RCC 7860 (cell line): ENCODE measurements at places on chromosomes 12 and 14.

DNA sequence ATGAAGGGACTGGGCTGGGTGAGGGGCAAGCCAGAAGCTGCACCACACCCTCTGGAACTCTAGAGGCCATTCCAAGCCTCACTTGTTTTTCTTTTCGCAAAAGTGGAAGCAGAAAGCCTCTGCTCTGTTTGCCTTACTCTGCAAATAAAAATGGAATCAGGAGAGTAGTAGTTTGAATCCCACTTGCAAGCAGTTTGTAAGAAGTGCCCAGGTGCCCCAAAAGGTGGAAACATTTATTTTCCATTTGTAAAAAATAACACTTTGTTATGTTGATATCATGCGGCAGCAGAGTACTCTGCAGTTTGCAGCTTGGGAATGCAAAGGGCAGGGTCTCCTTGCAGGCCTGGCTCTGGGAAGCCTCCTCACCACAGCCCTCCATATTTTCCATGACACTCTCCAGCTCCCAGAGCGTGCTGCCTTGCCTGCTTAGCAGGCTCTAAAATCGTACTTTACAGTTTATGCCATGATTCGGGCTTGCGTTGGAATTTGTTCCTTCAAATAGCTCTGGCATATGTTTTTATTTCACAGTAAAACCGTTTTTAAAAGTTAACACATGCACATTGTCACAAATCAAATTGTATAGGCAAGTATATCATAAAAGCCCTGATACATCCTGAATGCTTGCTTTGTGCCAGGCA lies 20.0 kb downstream of the TUNAR start:
- DNase-seq: no peak

DNA sequence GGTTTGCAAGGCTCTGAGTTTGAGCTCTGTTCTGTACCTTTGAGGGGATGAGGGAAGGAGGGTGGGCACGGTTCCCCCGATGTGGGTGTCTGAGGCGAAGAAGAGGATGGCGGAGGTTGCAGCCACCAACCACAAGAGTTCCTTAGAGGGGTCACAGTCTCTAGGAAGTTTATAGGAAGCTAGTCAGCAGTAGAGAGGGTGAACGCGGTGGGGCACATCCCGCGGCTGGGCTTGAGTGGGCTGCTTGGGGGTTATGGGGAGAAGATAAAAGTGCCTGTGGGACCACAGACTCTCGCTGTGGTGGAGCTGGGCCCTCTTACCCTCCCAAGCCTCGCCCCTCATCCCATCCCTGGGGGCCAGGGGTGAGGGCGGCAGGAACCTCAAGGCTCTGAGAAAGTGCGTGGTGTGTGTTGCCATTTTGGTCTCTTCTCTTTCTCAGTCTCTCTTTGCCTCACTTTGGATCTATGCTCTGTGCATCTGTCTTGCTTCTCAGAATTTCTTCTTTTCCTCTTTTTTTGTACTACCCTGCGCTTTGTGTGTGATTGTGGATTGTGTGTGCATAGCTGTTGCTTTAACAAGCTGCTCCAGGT lies 2.7 kb downstream of the CD4 start:
- no peak for DNase-seq

GRCh38 chr12:114812384-114812783 lies 128.4 kb upstream of the TBX3 start:
- no peak for DNase-seq

DNA sequence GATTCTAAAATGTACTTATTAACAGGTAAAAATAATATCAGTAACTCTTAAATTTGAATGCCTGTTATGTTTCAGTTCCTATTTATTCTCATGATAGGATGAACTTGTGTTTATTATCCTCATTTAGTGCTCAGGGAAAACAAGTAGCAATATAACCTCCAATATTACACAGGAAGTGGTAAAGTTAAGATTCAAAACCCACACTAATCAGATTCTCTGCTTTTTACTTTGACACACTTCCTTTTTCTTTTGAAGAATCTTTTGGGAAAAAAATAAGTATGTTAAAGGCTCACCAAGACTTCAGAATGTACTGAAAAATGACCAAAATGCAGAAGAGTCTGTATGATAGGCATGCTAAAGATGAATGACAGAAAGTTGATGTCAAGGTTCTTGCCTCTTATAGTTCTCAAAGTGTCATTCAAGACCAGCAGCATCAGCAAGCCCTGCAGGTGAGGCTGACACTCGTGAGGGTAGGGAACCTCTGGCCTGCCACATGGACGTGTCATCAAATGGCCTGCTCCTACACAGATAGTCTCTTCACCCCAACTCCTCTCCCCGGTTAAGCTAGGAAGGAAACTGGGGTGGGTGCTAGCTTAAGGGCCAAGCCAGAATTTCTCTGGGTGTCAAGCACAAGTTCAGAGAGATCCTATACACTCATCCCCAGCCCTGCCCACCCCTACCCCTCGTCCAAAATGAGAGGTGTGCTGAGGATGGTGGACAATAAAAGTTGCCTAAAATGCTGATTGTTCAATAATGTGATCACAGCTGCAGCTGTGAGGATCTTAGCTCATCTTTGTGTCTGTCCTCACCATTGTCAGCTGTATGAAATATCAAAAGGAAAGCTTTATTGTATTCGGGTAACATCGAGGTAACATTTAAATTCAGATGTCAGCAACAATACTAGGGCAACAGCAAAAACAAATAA lies 6.3 kb downstream of the TBPL2 start:
- no peak for DNase-seq

GRCh38 chr12:64680235-64680634 lies 69.9 kb downstream of the RASSF3 start:
- no peak for DNase-seq

GRCh38 chr12:57151741-57152630 lies 4.6 kb upstream of the LRP1-AS start:
- DNase-seq: no peak
